Stimulated activated memory B cell treated with anti-CD40 and anti-IgM and Interleukin-4, amounts not matched to agents 10 μg/mL and 1 μg/mL and 100 μg/mL, for 72 hours (primary cell): ENCODE measurements at places on chromosomes 1 and 21.
A peak's percentile ranks its signal among the peaks of the same experiment; 100 is the strongest.

- no peak overlapping the region for H3K4me3 ChIP-seq
- no peak for ATAC-seq
- H3K27me3 ChIP-seq, result no peaks in the 10 kb centered on the region
- peaks cover 39% of the 10 kb centered on the region for H3K36me3 ChIP-seq
- no peaks in the 10 kb centered on the region for H3K4me1 ChIP-seq
Measured at GRCh38 chr1:43908858-43909257, 24.7 kb upstream of the ARTN start.

DNA sequence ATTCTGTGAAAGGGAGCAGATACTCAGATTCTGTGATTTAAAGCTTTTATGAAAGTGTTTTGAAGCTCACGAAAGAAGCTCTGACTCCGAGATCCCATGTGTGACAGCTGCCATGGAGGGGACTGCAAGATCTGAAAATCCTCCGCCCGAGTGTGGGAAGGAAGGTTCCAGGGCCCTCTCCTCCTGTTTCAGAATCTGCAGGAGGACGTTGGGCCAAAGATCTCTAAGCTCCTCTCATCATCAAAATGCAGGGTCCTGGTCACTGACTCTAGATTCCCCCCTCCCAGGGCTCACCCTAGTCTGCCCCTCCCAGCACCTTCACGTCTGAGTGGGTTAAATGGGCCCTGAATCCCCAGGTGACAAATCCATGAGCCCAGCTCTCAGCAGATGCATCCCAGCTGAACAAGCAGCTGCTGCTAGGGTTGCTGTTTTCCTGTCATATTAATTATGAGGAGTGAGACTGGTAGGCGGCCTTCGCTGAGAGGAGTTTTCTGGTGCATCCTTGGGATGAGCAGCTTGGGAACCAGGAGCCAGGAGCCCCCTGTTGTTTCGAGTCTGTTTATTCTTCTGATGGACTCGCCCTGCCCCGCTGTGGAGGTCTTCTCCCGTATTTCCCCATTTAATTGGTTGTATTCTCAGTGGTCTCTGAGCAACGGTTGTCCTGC, 402.0 kb downstream of the MATN1 start:
- H3K4me1 ChIP-seq, result no peaks in the 10 kb centered on the region
- H3K27ac ChIP-seq, result no peak overlapping the region
- no peak overlapping the region for H3K4me3 ChIP-seq

DNA sequence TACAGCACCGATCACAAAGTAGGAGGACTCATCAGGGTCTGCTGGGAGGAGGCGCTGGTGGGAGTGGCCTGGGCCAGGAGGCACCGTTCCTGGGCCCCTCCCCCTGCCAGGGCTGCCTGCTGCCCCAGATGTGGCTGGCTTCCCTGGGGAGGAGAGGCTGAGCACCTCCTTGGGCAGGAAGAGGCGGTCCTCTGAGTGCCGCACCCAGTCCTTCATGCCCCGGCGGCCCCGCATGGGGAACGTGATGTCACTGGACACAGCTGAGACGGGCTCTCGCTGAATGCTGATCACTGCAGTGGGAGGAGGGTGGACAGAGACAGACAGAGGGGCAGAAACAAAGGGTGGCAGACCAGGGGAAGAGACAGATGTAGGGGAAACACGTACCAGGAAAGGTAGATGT, 24.8 kb downstream of the ADGRB2 start:
- ATAC-seq, result peak; percentile 80
- peak overlapping the region; percentile 74 for H3K27ac ChIP-seq
- peak overlapping the region; percentile 55 for H3K4me3 ChIP-seq
- peaks cover 38% of the 10 kb centered on the region for H3K4me1 ChIP-seq
- no peaks in the 10 kb centered on the region for H3K27me3 ChIP-seq

- H3K27ac ChIP-seq, result no peak overlapping the region
- H3K27me3 ChIP-seq, result peaks cover 41% of the 10 kb centered on the region
- H3K4me3 ChIP-seq, result no peak overlapping the region
- no peaks in the 10 kb centered on the region for H3K4me1 ChIP-seq
Measured at GRCh38 chr21:38499296-38499695, 1.0 kb upstream of the ERG start.

DNA sequence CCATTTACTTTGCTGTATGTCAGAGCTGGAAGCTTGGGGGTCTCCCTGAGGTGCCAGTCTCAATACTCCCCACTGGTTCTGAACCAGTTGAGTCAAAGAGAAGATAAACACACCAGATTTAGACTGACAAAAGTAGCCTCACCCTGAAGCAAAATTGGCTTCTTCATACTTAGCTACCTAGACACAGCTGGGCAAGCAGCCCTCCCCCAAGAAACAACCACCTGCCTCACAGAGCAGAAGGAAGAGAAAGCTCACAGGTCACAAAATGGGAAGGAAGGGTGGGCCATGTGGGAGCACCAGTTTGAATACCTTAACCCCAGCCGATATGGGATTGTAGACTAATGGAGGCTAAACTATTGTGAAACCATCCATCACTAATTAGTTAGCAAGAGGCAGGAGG, 24.6 kb upstream of the MYSM1 start:
- H3K27ac ChIP-seq, result no peak overlapping the region
- H3K4me1 ChIP-seq, result peaks cover 17% of the 10 kb centered on the region
- no peak overlapping the region for H3K4me3 ChIP-seq
- H3K36me3 ChIP-seq, result no peaks in the 10 kb centered on the region

- H3K36me3 ChIP-seq, result no peaks in the 10 kb centered on the region
- H3K27me3 ChIP-seq, result no peaks in the 10 kb centered on the region
- H3K4me1 ChIP-seq, result no peaks in the 10 kb centered on the region
- H3K4me3 ChIP-seq, result no peak overlapping the region
Measured at GRCh38 chr1:228361314-228362140, 45.1 kb downstream of the TRIM11 start.

DNA sequence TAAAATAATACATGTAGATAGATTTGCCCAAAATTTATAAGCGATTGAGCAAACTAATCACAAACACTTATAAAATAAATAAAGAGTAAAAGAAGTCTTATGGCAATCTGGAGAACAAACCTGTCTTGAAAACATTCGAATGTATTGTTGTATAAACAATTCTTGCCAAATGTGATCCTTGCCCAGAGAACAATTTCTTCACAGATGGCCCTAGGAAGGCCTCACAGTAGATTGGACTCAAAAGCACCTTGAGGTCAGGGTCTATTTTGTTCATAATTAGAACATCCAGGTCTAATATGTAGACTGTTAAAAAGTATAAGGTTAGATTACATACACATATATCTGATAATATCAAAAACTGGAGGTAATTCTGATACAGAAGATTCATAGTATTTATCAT, 202.4 kb downstream of the KCNT2 start:
- H3K27ac ChIP-seq, result no peak overlapping the region
- H3K4me3 ChIP-seq, result no peak overlapping the region
- no peaks in the 10 kb centered on the region for H3K36me3 ChIP-seq
- H3K27me3 ChIP-seq, result no peaks in the 10 kb centered on the region
- no peak for ATAC-seq

GRCh38 chr1:98323906-98324358, 337.6 kb upstream of the SNX7 start:
- no peak overlapping the region for H3K4me3 ChIP-seq
- H3K27ac ChIP-seq, result no peak overlapping the region
- H3K27me3 ChIP-seq, result no peaks in the 10 kb centered on the region
- no peak for ATAC-seq

GRCh38 chr1:116152950-116153691, 41.9 kb downstream of the MAB21L3 start:
- peaks cover 12% of the 10 kb centered on the region for H3K27me3 ChIP-seq
- ATAC-seq, result no peak
- H3K4me1 ChIP-seq, result peaks cover 8% of the 10 kb centered on the region

DNA sequence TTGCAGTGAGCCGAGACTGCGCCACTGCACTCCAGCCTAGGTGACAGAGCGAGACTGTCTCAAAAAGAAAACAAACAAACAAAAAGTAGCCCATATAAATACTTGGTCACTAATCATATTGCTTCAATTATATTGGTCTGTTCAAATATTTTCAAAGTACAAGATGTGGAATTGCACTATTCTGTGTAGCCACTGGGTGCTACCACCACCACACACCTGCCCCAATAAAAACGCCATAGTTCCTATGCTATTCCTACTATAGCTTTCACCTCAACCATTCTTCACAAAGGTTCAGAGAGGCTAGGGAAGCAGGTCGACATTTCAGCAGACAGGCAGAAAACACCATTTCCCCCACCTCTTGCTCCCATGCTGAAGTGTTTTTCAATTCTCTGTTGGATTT, 16.7 kb downstream of the NDC1 start:
- H3K27ac ChIP-seq, result no peak overlapping the region
- no peaks in the 10 kb centered on the region for H3K4me1 ChIP-seq
- H3K36me3 ChIP-seq, result peaks cover 55% of the 10 kb centered on the region
- ATAC-seq, result no peak

DNA sequence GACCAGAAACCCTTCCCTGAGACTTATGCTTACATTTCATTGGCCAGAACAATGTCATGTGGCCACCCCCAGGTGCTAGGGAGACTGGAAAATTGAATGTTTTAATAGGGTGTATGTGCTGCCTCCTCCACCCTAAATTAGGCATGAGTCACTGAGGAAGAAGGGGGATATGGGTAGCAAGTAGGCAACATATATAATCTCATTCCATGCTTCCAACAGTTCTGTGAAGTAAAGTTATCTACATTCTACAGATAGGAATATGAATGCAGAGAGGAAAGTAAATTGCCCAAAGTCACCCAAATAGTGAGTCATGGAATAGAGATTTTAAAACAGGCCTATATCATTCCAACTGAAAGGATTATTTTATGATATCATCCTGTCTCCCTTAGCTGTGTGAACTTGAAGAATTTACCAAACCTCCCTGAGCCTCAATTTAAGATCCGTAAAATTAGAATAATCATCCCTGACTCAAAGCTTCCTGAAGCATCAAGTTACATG, 168.6 kb upstream of the FGGY start:
- H3K27me3 ChIP-seq, result no peaks in the 10 kb centered on the region
- no peak overlapping the region for H3K4me3 ChIP-seq
- H3K4me1 ChIP-seq, result no peaks in the 10 kb centered on the region
- no peak for ATAC-seq
- no peaks in the 10 kb centered on the region for H3K36me3 ChIP-seq
- no peak overlapping the region for H3K27ac ChIP-seq

- no peak for ATAC-seq
- no peaks in the 10 kb centered on the region for H3K36me3 ChIP-seq
- H3K27ac ChIP-seq, result no peak overlapping the region
- peaks cover 14% of the 10 kb centered on the region for H3K4me1 ChIP-seq
- H3K4me3 ChIP-seq, result no peak overlapping the region
Measured at GRCh38 chr1:110770832-110771231, 96.1 kb upstream of the KCNA3 start.

DNA sequence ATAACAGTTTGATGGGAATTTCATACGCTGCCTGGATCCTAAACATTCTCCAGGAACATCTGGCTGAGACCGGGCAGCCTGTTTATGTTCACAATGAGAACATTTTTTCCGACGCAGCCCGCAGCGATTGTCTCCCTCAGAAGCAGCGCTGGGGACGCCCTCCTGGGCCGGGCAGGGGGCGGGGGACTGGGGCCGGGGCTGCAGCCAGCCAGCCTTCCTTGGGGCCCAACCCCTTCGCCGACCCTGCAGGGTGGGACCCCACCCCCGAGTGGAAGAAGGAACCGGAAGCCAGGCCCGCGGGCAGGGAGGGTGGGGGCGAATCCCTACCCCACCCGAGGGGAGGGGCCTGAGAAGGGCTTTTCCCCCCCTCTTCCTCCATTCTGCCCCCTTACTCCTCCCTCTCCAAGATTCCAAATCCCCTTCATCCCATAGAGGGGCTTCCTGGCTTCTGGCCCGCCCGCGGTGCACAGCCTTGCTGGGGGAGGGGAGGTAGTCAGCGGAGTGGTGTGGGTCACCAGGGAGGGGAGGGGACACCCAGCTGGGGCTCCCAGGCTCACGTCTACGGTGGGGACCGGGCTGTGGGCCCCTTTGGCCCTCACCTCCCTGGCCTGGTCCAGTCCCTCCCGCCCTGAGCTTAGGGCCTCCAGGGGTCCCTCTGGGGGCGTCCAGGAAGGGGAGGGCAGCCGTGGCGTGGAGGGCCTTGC, 60.6 kb downstream of the WNT9A start:
- H3K36me3 ChIP-seq, result no peaks in the 10 kb centered on the region
- peak; percentile 9 for ATAC-seq
- peaks cover 10% of the 10 kb centered on the region for H3K27me3 ChIP-seq
- H3K4me3 ChIP-seq, result peak overlapping the region; percentile 77
- peaks cover 9% of the 10 kb centered on the region for H3K4me1 ChIP-seq

- H3K4me3 ChIP-seq, result peak within 1 kb of the TSS; percentile 55
- peak; percentile 34 for ATAC-seq
- H3K4me1 ChIP-seq, result no peaks in the 10 kb centered on the region
- peaks cover 31% of the 10 kb centered on the region for H3K27me3 ChIP-seq
- no peaks in the 10 kb centered on the region for H3K36me3 ChIP-seq
- no peak within 1 kb of the TSS for H3K27ac ChIP-seq
Measured at GRCh38 chr1:99004861-99005442, at the start of gene PLPPR5. TSS of gene PLPPR5 (minus strand) at chr1:99004861. CDS start at chr1:99004671, 190 bp downstream.

GRCh38 chr1:12811409-12811784, 19.8 kb downstream of the PRAMEF11 start:
- H3K27ac ChIP-seq, result no peak overlapping the region
- H3K36me3 ChIP-seq, result no peaks in the 10 kb centered on the region
- ATAC-seq, result no peak
- peaks cover 37% of the 10 kb centered on the region for H3K27me3 ChIP-seq

DNA sequence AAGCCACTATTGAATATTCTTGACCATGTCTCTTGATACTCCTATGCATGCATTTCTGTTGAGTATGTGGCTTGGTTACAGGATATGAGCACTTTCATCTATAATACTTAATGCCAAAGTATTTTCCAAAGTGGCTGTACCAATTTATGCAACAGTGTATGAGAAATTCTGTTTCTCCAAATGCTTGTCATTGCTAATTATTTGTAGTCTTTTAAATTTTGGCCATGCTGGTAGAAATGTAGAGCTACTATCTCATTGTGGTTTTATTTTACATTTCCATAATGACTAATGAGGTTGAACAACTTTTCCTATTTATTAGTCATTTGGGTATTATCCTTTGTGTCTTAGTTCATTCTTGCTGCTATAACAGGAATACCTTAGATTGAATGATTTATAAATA, 71.4 kb upstream of the TSPAN2 start:
- H3K4me1 ChIP-seq, result no peaks in the 10 kb centered on the region
- no peak for ATAC-seq
- no peak overlapping the region for H3K4me3 ChIP-seq
- no peaks in the 10 kb centered on the region for H3K36me3 ChIP-seq

DNA sequence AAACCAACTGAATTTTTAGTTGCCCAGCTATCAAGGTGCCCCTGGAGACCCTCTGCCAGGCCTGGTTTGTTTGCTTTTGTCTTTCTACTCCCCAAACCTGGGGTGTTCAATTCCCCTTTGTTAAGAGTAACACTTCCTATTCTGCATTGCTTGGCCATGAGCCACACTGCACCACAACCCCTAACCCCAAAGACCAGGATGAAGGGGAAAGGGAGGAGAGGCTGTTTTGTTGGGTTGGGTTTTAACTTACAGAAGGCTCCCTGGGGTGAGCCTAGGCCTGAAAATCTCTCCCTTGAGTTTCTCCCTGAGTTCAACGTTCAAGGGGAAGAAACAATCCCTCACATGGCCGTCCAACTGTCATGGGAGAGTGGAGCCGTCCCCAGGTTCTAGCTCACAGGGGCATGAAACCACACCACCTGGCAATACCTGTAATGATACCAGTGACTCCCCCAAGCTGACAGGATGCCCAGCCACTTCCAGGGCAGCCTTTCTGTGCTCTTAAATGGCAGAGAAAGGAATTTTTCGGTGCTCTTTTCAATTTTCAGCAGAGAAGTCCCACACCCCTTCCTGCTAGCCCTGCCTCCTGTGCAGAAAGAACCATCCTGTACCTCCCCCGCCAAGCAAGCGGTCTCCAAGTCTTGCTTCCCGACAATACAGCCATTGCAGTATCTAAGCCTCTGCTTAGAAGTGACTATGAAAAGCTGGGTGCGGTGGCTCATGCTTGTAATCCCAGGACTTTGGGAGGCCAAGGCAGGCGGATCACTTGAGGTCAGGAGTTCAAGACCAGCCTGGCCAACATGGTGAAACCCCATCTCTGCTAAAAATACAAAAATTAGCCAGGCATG, 14.9 kb downstream of the SLC45A3 start:
- H3K36me3 ChIP-seq, result peaks cover 4% of the 10 kb centered on the region
- no peak overlapping the region for H3K4me3 ChIP-seq
- H3K27me3 ChIP-seq, result no peaks in the 10 kb centered on the region
- peak overlapping the region; percentile 83 for H3K27ac ChIP-seq
